ENCODE measurements at places on chromosomes 1 and 21. TPM values are rescaled to one million over a fixed set of nuclear protein-coding genes. Genes with fewer than 3 reads are reported as not detected.

PLA2G2C gene
- total RNA-seq, result not detected

BARHL2 gene
- total RNA-seq, result not detected

S100A16 gene
- 328 TPM for total RNA-seq

UBAP2L gene
- 57.1 TPM for total RNA-seq

APCS gene
- total RNA-seq, result not detected

Data from endothelial cell of coronary artery (primary cell).